Midbrain (tissue), 1 donor: ENCODE measurements at places on chromosomes 5 and 9.

GRCh38 chr5:149666212-149666852 lies 63.8 kb upstream of the PPARGC1B start:
- DNase-seq = no peak

DNA sequence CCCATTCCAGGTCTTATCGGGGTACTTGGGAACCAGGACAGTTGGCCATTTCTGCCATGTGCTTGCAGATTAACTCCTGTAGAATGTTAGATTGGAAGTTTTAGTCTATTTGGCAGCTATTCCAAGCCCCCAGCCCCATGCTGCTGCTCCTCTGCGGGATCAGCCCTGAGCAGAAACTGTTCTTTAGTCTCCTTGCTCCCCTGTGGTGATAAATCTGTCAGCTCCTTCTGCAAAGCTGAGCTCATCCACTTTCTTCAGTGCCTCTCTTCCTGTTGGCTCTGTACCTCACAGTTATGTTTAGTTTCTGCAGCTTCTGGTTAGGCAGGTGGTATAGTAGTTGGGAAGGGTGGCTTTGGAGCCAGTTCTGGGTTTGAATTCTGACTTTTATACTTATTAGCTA lies 170.4 kb downstream of the GRIA1 start:
- DNase-seq = no peak

DNA sequence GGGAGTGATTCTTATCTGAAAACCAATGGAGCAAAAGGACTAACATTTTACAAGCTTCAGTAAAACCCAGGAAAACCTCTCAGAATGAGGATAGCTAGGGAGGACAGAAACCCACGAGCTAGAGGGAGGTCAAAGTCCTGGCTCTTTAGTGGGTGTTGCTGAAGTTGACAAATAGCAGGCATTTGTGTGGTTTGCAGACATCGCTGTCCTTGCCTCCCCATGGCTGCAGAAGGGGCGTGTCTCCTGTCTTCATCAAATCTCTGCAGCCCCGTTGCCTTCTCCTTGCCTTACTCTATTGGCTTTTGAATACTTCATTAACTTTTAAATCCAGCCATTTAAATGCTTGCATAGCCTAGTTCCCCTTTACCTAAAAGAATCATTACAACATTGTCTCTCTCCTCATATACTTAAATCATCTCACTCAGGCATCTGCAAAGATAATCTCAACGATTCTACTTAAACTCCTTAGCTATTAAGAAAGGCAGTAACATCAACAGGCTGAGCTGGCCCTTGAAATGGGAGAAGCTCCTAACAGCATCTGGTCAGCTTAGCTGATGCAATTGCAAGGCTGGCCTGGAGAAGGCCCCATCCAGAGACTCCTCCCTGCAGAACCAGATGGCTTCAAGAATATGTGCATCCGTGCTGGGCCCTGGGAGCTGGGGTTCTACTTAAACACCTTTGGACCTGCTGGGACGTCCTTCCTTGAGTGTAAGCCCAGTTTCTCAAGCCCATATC lies 152.8 kb upstream of the TAS2R1 start:
- no peak for DNase-seq

DNA sequence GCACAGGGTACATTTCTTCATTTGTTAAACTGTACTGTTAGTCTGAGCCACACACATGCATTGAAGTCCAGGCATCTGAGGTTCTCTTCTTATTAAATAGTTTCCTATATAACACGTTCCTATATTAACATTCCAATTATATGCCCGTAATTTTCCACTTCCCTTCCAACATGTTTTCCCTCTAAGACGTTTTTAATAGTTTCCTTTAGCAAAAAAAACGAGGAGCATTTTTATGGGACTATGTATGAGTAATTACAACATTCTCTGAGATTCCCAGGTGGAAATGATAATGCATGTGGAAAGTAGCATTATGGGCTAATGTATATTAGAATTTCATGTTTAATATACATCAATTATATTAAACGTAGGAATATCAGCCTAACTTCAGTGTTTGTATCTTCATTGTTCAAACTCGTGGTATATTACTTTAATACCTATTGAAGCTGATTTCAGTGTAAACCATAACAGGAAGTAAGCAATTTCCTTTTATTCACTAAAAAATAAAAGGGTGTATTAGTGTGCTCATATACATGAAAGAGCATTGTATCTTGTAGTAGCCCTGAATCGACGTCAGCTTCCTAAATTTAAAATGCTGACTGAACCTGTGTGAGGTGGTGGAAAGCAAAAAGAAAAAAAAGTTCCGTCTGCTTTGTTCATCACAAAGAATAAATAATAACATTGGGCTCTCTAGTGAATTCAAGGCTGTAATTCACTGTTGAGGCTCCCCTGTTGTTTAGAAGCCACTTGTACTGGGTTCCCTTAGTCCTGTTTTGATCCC lies 11.3 kb downstream of the SMARCA2 start:
- DNase-seq = no peak

GRCh38 chr5:142830241-142831008 lies 60.2 kb downstream of the ARHGAP26 start:
- DNase-seq = no peak

- DNase-seq = peak; percentile 62
These were observed 48.8 kb downstream of the MVB12B start for GRCh38 chr9:126375386-126375785.

- DNase-seq = peak; percentile 96
These were observed at the start of gene CTSL for GRCh38 chr9:87725900-87726709. Gene CTSL, plus strand, starts transcription at chr9:87726119. Its CDS starts 1,485 bp downstream, at chr9:87727604.

DNA sequence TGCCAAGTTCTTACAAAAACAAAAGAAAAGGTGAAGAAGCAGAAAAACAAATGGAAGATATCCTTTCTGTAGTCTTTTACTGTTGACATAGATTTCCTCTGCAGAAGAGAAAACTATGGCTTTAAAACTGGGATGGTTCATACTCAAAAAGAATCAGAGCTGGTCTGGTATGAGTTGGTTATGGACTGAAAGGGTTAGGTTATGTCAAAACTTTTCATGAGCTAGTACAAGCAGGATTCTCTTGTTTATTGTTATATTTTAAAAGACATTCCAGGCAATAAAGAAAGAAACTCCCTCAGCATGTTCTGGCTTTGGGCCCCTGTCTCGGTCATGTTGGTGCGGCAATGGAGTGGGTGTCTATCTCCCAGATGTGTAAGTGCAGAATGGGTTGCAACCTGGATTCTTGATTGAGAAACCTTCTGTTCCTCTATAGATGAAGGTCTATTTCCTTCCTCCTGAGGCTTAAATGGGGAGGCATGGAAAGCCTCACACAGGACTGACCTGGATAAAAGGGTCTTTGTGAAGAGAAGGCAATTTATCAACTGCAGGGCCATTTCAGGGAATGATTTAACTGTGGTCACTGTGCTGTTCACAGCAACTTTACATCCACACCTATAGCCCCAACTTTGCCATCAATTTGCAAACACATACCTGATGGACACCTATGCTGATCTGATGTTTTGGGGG lies 209.6 kb upstream of the TNC start:
- DNase-seq = no peak

- DNase-seq = no peak
These were observed 2.4 kb upstream of the TNPO1 start for GRCh38 chr5:72814104-72814503.

GRCh38 chr5:16618138-16618897 lies 1.5 kb upstream of the RETREG1 start:
- no peak for DNase-seq

GRCh38 chr9:86252870-86253269 lies 6.6 kb downstream of the C9orf153 start:
- no peak for DNase-seq

DNA sequence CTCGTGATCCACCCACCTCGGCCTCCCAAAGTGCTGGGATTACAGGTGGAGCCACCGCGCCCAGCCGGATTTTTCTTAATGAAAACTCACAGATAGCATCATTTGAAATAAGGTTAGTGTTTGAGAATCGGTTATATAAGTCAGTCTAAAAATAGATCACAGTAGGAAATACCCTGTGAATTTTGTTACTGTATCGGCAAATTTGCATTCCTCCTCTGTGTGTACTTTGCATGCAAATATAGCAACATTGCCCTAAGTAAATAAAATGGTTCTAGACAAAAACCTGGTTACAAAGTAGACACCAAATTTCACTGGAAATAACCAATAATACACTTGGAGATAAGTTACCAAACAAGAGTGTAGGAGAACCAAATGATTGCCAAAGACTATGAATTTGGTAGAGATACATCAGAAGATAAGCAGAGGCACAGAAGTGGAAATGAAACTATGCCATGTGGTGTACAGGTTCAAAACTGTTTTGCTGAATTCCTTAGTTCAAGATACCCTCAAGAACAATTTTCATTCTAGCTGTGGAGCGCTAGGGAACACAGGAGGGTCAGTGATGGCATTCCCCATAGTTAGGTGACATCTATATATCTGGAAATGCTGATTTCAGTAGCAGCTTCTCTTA lies 58.1 kb downstream of the ICE1 start:
- no peak for DNase-seq

- DNase-seq = no peak
These were observed 90.8 kb downstream of the HACD4 start for GRCh38 chr9:20940447-20941173.
